WTC11 (cell line): ENCODE measurements at places on chromosomes 2 and 18.
A peak's percentile ranks its signal among the peaks of the same experiment; 100 is the strongest.

- peak; percentile 19 for DNase-seq
Observed at GRCh38 chr18:54607213-54608027, 16.4 kb downstream of the DYNAP start.

GRCh38 chr2:220226076-220226475 is 598.6 kb downstream of the SLC4A3 start:
- DNase-seq, result no peak

DNA sequence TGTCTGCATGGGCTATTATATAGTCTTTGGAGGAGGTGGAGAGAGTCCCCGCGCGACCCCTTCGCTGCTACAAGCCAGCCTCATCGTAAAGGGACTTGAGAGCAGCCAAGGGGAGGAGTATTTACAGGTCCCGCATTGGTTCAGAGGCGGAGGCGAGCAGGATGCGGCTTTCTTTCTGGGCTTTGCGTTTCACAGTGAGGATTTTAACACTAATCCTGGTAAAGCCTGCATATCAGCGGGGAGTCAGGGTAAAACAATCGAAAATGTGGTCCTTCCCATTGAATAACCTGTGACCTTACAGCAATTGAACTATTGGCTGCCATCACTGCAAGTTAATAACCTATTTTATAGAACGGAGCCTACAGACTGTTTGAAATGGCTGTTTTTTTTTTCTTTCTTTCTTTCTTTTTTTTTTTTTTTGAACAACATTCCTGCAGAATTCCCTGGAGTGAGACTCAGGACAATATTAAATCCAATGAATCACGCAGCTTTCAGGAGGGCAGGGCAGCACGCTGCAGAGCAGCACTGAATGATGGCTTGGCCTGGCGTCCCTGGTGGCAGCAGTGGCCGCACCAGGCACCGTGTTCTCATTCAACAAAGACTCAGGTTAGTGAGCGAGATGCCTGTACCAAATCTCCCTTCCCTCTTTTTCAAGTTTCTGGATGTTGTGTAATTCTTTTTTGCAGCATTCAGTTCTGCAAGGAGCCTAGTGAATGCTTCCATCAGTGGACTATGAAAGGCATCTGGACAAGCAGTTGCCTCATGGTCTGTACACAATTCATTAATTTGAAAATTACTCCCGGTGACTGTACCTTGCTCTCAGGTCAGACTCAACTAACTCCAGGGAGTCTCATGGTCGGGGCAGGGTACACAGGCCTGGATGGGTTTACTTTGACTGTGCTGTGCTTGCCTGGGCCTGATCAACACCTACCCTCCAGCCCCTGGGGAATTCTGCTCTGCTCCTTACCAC is 19.8 kb downstream of the SMIM21 start:
- DNase-seq, result peak; percentile 31

- DNase-seq, result no peak
Observed at GRCh38 chr2:189466656-189467055, 25.4 kb downstream of the WDR75 start.

- DNase-seq, result peak; percentile 33
Observed at GRCh38 chr2:26786207-26787028, 562 bp downstream of the CENPA start.

DNA sequence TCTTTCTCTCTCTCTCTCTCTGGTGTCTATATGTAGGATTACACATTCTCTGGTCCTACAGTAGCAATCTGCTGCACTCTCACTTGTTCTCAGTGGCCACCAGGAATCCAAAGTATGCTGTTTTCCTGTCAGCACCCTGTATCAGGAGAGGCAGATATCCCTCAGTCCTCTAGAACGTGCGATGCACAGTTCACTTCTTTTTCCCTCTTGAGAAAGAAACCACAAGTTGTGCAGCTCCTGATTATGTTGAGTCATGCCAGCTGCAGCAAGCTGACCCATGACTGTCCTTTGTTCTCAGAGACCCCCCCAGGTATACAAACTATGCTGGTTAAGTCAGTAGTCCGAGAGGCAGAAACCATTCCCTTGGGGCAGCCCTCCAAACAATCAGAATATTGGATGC is 54.6 kb downstream of the LANCL1 start:
- no peak for DNase-seq

GRCh38 chr18:853471-853870 is 41.4 kb upstream of the YES1 start:
- DNase-seq, result no peak

DNA sequence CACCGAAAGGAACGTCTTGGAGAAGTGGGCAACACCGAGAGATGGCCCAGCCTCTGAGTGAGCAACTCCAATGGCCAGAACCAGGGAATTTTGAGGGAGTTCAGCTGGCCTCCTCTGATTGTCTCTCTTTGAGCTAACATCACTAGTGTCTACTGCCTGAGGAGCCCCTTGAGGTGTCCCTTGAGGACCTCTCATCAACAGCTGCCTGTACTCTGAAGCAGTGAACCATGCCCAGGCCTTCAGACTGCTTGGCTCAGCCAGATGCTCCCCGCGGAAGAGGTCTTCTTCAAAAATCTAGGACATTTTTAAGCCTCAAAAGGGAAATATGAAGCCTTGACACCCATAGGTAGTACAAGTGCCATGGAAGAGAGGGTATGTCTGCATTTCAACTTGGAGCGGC is 430.4 kb downstream of the TXNL1 start:
- DNase-seq, result no peak

DNA sequence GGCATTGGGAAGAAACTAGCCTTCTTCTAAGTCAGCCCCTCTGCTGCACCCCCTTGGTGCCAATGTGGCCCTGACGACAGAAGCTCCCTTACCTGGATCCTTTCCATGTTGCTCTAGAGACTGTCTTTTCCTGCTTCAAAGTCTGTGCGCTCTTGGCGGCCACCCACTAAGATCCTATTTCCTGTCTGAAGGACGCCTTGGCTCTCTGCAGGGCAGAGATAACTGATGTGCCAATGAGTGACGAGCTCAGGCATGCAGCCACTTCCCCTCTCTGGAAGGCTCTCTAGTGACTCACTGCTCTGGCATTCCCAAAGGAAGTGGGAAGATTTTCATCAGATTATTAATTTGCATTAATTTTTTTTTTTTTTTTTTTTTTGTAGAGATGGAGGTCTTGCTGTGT is 273.5 kb downstream of the CDH20 start:
- peak; percentile 43 for DNase-seq

- DNase-seq, result no peak
Observed at GRCh38 chr2:108621687-108622681, 87.7 kb downstream of the LIMS1 start.

DNA sequence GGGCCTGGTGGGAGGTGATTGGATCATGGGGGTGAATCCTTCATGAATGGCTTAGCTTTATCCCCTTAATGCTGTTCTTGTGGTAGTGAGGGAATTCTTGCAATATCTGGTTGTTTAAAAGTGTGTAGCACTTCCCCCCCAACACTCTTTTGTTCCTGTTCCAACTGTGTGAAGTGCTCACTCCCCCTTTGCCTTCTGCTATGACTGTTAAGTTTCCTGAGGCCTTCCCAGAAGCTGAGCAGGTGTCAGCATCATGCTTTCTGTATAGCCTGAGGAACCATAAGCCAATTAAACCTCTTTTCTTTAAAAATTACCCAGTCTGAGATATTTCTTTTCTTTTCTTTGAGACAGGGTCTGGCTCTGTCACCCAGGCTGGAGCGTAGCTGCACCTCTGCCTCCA is 139.4 kb downstream of the RNF152 start:
- DNase-seq, result no peak

DNA sequence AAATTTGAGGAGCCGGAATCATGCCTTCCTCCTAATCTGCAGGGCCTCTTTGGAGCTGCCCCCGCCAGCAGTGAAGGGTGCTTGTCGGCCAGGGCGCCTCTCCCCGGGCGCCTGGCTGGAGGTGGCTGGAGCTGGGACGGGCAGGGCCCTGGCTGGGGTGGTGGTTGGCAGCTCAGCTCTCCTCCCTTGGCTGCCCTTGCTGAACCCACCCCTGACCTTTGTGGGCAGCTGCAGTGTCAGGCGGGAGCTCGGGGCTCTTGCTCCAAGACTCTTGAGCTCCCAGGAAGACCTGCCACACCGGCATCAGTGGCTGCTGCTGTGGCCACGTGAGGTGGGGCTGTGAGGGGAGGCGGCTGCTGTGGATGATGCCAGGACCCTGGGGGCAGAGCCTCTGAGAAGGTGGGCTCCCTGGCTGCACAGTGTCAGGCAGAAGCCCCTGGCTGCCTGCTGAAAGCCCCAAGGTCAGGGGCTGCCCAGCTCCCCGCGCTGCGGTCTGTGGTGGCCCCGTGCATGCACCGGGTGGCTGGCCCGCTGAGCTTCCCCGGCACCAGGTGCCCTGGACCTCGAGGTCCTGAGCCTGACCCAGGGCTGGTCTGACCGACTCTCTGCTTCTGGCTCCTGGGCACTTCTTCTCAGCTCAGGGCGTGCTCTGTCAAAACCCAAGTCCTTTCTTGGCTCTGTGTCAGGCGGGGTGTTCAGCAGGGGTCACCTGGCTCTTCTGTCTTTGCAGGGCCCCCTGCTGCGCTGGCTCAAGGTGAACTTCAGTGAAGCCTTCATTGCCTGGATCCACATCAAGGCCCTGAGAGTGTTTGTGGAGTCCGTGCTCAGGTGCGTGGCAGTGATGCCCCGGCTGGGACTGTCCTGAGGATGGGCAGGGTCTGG is 34.5 kb downstream of the PDIA6 start:
- no peak for DNase-seq

GRCh38 chr2:168003876-168004275 is 243.5 kb downstream of the STK39 start:
- no peak for DNase-seq

GRCh38 chr18:76414936-76415621 is 80.0 kb downstream of the ZNF516 start:
- DNase-seq, result no peak

DNA sequence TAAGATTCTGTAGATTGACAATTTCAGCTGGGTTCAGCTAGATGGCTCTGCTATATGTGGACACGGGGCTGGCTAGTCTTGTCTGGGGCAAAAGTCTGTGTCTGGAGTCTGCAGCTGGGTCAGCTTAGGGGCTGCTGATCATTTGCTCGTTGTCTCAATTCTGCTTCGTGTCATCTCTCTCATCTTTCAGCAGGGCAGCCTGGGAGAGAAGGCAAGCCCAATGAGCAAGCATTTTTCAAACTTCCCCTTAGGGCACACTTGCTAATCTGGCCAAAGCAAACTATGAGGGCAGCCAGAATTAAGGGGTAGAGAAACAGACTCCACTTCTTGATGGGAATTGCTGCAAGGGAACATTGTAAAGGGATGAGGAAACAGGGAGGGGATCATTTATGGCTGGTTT is 462.6 kb downstream of the SLC4A3 start:
- DNase-seq, result no peak

GRCh38 chr2:147910990-147911473 is 66.2 kb downstream of the ACVR2A start:
- no peak for DNase-seq
